Forelimb muscle (tissue), 1 donor: ENCODE measurements at places on chromosomes 12 and 14. TPM values are rescaled to one million over a fixed set of nuclear protein-coding genes. Genes with fewer than 3 reads are reported as not detected.

Gene SLC25A47
- 0.10 TPM for polyA plus RNA-seq

Gene PAX9
- 0.43 TPM for polyA plus RNA-seq

DNA sequence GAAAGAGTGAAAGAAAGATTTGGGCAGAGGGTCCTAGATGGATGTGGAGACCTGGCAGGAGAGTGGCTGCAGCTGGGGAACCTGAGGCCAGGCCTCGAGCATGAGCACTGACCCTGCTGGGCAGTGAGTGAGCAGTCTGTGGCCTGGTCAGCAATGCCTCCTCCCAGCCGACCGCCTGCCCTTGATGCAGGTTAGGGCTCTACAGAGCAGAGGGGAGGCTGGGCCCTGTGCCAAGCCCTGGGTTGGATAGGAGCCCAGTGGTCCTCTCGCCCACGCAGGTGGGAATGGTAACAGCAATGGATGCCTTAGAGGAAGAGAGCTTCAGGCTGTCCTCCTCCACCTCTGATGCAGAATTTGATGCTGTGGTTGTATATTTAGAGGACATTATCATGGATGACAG is 59.8 kb downstream of the RAB35 start:
- no peak for DNase-seq

- no peak for DNase-seq
Measured at GRCh38 chr12:131000000-131000486, 46.3 kb downstream of the ADGRD1 start.

DNA sequence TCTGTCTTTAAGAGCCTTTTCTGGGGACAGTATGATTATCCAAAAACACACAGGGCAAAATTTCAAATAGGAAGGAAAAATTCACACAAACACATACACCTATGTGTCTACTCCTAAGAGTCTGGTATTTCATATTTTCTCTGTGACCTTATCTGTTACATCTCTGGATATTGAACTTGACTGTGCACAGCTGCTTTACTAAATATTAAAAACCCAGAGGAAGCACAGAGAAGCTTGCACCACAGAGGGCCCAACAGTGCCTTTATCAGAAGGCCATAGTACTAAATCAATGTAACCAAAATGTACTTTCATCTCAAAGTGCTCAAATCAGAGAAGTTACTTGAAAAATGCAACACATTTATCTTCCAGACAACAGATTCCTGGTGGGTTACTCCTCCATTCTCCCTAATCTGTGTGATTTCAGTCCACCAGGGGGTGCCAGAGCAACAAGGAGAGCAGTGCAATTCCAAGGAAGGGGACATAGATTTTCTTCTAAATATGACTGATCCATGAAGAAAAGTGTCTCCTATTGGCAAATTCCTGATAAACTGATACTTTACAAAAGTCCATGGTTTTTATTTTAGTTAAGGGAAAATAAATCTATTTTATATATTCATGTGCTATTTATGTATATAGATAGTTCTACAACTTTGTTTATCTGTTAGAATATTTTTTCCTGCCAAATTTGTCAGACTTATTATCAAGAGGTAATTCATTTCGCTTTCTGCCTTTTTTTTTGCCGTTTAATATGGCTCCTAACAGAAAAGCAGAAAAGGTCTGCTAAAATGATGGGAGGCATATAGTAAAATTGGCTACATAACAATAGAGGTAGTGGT is 617.6 kb downstream of the LRFN5 start:
- DNase-seq = peak; percentile 34

- no peak for DNase-seq
Measured at GRCh38 chr14:105085766-105086165, 20.5 kb upstream of the GPR132 start.

GRCh38 chr12:91381309-91381804 is 198.7 kb upstream of the DCN start:
- peak; percentile 92 for DNase-seq

Gene AQP2
- polyA plus RNA-seq = not detected

Gene HSPA2
- polyA plus RNA-seq = 5.0 TPM

Gene GPR135
- 3.2 TPM for polyA plus RNA-seq

- DNase-seq = no peak
Measured at GRCh38 chr14:67727361-67727760, 25.7 kb downstream of the RDH12 start.

Gene TAS2R7
- not detected for polyA plus RNA-seq

DNA sequence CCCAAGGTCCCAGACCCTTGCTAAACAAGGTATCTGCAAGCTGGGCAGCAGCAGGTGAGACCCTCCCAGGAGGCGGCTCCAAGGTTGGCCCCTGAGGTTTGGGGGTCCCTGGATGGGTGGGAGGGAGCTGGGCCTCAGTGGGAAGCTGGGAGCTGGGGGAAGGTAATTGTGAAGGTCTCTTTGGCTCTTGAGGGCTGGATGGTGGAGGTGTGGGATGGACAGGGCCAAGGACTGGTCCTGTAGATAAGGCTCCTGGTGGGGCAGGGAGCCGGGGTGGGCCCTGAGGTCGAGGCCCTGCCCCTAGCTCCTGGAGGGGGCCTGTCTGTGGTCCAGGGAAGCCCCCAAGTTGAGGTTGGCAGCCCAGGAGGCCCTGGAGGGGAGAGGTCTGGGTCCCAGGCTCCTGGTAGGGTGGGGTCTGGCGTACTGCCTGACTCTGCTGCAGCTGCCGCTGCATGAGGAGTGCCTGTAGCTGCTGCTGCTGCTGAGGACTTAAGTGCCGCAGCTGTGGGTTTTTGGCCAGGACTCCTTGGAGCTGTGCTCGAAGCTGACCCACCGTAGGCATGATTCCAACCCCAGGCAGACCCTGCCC is 13.1 kb upstream of the PRKAG1 start:
- no peak for DNase-seq

Gene DHRS7
- polyA plus RNA-seq = 95.8 TPM

DNA sequence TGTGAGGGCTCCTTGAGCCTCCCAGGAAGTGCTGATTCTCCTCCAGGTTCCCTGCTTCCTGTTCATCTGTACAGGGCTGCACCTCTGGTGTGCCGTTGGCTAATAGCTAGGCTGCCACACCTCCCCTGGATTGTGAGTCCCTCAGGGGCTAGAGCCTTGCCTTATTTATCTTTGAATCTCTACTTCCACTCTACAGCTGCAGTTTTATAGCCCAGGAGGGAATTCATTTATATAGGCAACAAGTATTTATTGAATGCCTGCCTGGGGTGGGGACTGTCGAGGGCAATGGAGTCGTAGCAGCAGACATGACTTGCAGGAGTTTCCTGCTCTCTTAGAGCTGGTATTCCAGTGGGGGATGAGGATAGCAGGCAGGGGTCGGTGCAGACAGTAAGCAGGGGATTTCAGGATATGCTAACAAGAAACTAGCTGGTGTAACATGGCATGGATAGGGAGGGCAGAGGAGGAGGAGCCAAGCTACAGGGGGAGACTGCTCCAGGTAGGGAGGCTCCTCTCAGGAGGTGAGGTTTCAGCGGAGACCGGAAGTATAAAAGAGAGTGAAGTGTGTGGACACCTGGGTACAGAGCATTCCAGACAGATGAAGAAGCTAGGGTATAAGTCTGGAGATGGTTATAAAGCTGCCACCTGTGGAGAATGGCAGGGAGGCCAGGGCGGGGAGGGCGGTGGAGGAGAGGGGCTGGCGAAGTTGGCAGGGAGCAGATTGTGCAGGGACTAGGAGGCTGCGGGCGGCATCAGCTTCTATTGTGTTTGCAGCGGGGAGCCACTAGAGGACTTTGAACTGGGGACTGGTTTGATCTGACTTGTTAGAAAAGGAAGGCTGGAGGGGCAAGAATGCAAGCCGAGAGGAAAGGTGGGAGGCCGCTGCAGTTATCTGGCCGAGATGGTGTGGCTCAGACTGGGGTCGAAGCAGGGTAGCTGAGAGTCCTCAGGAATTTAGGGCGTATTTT is 17.2 kb downstream of the USP30 start:
- no peak for DNase-seq

Gene PMEL
- 1.1 TPM for polyA plus RNA-seq

Gene NUP37
- polyA plus RNA-seq = 19.6 TPM

- DNase-seq = peak; percentile 22
Measured at GRCh38 chr14:33307691-33308251, 369.1 kb downstream of the NPAS3 start.

- DNase-seq = no peak
Measured at GRCh38 chr12:26648999-26649398, 184.0 kb downstream of the ITPR2 start.

Gene NID2
- polyA plus RNA-seq = 71.7 TPM

Gene CLEC4E
- polyA plus RNA-seq = not detected

Gene KRT75
- polyA plus RNA-seq = not detected

GRCh38 chr14:38950676-38951075 is 152.4 kb downstream of the SEC23A start:
- DNase-seq = no peak

DNA sequence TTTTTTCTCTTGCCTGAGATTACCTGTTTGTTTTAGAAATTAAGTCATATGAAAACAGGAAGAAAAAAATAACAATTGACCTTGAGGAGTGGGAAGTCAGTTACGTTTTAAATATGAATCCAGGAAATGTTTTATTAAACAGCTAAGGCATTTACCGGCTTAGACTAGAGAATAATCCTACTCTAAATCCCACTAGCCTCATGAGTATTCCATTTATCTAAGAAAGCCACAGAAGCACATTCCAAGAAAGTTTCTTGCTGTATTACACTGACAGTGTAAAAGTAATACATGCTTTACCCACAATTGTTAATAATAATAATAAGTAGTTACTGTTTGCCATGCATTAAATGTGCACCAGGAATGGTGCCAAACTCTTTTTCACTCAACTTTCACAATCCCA is 90.9 kb downstream of the BMP4 start:
- no peak for DNase-seq

DNA sequence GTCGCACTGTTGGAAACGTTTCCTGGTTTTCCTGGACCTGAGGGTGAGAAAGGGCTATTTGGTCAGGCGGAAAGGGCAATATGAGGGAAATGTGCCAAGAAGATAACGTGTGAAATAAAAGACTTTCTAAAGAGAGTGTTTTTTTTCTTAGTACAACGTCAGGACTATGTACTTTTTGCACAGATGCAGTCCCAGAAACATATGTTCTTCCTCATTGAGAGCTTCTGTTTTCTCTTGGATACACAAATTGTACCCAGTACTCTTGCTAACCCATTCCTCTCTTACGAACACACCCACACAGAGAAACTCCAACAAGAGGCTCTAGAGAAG is 669 bp upstream of the PKP2 start:
- DNase-seq = no peak

DNA sequence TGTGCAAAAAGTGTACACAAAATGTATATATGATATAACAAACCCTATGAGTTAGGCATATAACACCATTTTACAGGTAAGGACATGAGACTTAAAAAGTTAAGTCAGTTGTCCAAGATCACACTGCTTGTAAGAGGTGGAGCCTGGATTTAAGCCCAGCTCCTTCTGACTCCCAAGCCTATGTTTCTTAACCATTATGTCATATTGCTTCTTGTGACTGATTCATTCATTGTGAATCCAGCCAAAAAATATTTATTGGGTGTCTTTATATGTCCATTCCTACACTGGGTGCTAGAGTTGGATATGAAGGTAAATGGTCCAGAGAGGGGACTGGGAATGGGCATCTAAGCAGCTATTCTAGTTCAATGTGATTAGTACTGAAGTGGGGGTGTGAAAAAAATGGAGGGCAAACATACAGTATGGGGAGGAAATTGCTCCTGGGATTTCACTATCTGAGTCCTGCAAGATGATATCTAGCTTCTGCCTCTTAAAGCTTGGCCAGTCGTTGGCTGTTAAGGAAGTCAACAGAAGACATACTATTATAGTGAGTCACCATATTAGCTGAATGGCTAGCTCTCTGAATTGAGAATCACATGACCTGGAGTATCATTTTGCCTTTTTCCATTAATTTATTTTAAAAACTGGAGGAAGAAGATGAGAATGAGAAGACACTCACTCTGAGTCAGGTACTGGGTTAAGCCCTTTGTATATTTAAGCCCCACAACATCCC is 28.8 kb downstream of the PAX9 start:
- no peak for DNase-seq

GRCh38 chr12:6204533-6205143 is 4.4 kb downstream of the CD9 start:
- no peak for DNase-seq

GRCh38 chr12:132018193-132018916 is 68.6 kb downstream of the EP400 start:
- no peak for DNase-seq

DNA sequence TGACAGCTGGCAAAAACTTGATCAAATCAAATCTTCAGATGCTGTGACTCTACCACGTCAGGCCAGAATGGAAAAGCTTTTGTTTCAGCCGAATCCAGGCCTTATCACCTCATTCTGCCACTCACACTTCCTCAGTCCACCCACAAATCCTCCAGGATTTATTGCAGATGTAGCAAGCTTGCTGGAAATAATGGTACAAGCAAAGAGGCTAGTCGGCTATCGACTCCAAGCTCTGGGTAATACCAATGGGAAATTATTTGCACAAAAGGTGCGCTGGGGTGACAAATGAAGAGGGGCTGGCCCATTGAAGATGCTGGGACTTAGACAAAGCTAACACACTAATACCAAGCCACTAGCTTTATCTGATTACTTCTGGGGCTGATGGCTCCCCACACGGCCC is 250.5 kb downstream of the ASCL1 start:
- DNase-seq = no peak

Gene HOXC13
- not detected for polyA plus RNA-seq

DNA sequence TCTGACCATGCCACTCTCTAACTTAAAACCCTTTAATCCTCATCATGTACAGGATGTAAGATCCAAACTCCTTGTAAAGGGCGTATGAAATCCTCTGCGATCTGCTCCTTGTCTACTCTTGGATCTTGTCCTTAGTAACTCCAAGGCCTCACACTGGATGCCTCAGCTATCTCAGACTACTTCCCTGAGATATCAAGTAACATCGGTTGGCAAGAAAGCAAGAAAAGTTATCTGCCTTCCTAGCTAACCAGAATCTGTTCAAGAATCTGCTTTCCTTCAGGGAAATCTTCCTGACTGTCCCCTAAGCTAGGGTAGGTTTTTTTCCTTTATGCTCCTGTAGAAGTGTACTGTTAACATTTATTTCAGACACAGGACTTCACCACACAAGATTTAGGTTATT is 82.6 kb downstream of the TAOK3 start:
- no peak for DNase-seq

Gene NUP107
- 38.2 TPM for polyA plus RNA-seq

- DNase-seq = no peak
Measured at GRCh38 chr14:72606879-72607278, 287.0 kb downstream of the DPF3 start.

DNA sequence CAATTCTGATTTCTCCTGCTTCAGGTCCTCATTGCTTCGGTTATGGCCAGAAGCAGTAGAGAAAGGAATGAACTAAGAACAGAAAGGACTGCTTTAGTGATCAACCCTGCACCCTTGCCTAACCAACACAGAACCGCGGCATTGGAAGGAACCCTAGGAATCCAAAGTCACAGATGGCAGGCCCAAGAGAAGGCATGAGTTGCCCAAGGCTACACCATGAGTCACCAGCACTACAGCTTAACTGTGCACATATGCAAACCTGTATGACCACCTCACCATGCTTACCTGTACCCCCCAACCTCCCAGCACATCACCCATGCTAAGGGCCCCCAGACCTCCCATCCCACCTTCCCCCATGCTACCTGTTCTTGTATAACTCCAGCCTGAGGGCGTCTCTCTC is 25.9 kb upstream of the BLTP3B start:
- no peak for DNase-seq

- DNase-seq = no peak
Measured at GRCh38 chr14:105702275-105702817, 176.0 kb downstream of the TMEM121 start.

Gene PKP2
- 6.7 TPM for polyA plus RNA-seq
